SHP77 (cell line): ENCODE measurements at places on chromosomes 4 and X.

DNA sequence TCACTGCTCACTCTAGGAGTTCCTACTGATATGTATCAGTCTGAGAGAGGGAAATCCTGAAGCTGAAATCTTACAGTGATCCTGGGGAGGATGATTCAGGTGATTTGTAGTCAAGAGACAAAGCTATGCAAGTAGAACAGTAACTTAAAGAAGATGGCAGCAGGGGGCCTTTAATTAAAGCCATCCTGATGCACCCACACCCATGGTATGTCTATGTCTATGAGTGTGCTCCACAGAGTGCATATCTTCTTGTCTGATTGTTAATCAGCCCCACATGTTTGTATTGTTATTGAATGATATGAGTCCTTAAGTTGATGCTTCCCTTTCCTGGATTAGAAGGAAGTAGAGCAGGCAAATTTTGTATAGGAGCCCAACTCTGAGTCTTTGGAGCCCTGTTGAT, 78.8 kb downstream of the NHS start:
- no peak for DNase-seq

DNA sequence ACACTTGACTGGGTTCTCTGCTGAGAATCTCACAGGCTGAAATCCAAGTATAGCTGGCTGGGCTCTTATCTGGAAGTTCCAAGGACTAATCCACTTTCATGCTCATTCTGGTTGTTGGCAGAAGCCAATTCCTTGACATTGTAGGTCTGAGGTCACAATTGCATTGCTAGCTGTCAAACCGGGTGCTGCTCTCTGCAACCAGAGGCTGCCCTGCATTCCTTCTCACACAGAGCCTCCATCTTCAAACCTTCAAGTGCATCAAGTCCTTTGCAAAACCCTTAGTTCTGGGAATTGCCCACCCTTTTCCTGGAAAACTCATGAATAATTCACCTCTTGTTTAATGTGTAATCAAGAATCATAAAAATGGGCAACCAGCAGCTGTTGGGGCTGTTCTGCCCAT, 404.2 kb downstream of the KCNIP4 start:
- DNase-seq, result no peak

GRCh38 chrX:18041656-18042055, 179.0 kb downstream of the BEND2 start:
- no peak for DNase-seq

GRCh38 chr4:153518001-153518400, 51.8 kb downstream of the TMEM131L start:
- no peak for DNase-seq

DNA sequence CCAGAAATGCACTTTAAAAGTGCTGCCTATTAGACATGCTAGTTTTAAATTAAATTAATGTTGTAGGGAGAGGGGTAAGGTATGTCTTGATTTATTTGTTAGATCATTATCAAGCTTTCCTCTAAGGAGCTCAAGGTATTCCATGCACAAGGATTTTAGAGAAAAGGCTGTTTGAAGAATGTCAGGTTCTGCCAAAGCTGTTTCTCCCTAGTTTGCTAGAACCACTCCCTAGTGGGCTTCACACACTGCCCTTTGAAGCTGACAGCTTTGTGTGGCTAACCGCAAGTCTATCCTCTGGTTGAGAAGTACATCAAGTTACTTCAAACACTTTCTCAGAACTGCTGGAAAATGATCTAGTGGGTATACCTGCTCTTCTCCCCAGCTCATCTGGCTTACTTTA, 32.3 kb downstream of the RASL11B start:
- no peak for DNase-seq
